EL (cell line): ENCODE measurements at places on chromosomes 2 and 18.

GRCh38 chr2:164044622-164045021 is 308.8 kb upstream of the FIGN start:
- DNase-seq = no peak

DNA sequence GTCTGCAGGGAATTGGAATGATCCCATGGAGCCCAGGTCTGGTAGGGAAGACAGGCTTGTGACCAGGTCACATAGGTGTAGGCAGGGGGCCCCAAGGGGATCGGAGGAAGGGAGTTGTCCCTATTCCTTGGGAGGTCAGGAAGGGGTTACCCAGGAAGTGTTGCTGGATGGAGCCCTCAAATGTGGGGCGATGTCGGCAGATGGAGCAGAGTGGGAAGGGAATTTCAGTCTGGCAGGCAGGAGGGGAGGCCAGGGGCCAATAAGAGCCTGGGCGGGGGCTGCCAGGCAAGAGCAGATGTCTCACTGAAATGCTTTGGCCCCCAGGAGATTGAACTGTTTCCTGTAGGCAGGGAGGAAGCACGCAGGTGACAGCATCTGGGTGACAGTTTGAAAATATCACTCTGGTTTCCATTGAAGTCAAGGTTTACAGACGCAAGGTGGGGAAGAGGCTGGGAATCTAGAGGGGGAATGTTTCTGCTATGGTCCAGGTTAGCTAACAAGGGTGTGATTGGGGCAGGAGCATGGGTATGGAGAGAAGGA is 81.5 kb upstream of the SMAD2 start:
- no peak for DNase-seq

GRCh38 chr18:62457877-62458276 is 64.9 kb upstream of the ZCCHC2 start:
- no peak for DNase-seq

DNA sequence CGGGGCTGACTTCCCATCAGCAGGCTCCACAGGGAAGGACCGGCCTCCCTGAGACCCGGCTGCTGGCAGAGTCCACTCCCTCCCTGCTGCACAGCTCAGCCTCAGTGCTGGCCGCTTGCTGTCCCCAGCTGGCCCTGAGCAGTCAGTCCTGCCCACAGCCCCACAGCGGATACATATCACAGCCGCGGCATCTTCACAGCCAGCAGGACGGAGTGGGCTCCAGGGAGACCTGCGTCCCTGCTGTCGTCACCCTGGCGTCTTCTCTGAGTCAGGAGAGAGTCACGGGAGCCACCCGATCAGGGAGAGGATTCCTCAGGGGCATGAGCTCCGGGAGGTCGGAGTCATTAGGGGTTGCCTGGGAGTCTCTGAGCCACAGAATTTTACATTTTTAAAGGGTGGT is 13.1 kb upstream of the SNTG2 start:
- peak; percentile 73 for DNase-seq

DNA sequence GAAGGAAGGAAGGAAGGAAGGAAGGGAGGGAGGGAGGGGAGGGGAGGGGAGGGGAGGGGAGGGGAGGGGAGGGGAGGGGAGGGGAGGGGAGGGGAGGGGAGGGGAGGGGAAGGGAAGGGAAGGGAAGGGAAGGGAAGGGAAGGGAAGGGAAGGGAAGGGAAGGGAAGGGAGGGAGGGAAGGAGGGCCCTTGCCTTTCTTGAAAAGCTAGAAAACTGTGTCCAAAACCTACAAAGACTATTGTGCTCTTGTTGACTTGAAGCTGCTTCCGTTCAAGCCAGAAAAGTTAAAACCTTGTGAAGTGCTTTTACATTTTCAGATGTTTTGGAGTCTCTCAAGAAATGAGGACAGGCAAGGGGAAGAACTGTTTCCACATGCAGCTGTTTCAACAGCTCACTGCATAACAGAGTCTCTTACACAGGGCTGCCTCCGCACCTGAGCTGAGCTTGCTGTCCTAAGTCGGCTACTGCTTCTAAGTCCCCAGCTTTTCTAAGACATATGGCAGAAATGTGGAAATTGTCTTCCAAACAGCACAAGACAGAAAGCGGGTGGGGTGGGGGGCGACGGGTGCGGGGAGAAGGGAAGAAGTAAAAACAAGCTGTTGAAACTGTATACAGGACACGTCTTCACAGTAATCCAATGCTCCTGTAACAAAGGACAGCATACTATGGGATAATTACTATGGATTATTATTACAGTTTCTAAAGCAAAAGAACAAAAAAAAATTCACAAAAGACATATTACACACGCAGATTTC is 46.1 kb downstream of the BCL11A start:
- no peak for DNase-seq

DNA sequence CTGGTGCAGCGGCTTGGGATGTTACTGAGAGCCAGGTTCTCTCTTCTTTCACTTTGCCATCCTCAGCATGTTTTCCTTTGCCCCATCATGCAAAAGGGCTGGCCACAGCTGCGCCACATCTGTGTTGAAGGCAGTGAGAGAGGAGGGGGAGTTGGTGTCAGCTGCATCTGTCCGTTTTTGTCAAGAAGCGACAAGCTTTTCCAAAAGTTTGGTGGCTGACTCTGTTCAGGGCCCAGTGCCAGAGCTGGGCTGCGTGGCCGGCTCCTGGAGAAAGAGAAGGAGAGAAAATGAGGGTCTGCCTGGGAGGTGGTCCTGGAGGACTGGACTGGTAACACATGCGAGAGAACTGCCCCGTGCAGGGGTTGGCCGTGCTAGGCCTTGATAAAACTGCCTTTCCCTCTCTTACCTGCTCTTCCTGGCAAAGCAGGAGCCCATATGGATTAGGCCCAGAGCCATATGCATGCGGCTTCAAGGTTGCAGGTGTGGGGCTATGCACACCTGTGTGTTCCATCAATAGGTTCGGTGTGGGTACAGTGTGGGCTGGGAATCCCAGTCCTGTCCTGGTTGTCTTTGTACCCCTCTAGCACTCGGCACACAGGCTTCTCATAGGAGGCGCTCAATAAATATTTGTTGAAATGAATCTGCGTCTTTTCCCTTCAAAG is 9.0 kb downstream of the RNF144A start:
- DNase-seq = no peak

GRCh38 chr18:36782710-36783109 is 46.1 kb downstream of the TPGS2 start:
- DNase-seq = no peak

DNA sequence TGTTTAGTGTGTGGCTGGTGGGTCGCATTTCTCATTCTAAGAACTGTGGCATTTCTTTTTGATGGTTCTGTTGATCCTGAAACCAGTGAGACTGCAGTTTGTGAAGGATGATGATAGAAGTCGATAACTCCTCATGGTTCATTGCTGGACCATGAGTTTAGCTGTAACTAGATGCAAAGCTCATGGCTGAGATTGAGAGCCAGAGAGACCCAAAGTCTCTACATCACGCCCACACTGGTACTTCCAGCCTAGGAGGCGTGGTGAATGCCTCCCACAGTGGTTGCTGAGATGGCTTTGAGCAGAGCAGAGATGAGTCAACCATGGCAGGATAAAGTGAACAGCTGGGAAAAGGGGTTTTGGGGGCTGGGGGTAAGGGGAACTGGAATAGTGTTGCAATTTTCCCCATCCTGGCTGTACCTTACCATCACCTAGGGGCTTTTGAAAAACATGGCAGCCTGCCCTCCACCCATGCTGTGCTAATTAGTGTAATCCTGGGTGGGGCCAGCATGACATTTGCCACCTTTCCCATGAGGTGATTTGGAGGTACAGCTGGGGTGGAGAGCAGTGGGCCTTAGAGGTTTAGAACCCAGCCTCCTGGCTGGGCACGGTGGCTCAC is 24.1 kb downstream of the INPP4A start:
- DNase-seq = peak; percentile 28

DNA sequence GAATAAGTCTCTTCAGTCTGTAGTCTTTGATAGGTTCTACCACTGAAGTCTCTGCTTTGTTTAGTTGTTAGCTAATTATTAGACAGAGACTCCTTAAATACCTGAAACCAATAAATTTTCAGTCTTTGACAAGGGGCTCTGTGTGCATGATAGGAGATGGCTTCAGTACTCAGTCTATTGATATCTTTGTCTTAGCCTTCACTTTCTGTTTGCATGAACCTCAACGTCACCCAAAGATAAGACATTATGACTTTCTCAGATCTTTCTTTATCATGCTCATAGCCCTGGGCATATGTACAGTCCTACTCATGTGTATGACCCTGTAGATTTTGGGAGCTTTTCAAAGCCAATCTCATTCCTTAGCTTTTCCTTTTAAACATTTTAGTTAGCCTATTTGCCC is 183.5 kb upstream of the GCFC2 start:
- DNase-seq = no peak
